ENCODE measurements at places on chromosomes 7 and 10.

- DNase-seq: no peak
Observed at GRCh38 chr7:44163591-44163990, 22.5 kb upstream of the MYL7 start.

DNA sequence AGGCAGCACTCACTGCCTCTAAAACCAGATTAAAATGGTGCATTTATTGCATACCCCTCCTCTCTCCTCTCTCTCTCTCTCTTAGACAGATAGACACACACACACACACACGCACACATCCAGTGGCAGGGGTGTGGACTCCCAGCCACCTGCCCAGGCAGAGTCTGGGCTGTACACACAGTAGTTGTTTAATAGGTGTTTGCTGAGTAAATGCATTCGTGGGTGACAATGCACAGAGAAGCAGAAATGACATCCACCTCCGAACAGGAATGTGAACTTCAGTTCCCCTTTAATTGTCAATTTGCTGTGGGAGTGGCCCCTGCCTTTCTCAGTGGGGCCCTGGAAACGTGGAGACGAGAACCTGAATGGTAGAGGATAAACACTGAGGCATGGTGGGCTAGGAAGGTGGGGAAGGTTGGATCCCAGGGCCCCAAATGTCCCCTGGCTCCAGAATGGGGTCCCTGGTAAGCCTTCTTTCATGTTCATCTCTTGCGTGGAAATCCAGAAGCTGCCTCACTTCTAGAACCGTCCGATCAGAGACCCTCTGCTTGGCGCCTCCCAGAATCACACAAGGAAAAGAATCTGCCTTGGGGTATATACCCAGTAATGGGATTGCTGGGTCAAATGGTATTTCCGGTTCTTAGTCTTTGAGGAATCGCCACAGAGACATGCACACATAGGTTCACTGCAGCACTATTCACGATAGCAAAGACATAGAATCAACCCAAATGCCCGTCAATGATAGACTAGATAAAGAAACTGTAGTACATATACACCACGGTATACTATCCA is 58.5 kb upstream of the ECHDC3 start:
- DNase-seq: no peak

DNA sequence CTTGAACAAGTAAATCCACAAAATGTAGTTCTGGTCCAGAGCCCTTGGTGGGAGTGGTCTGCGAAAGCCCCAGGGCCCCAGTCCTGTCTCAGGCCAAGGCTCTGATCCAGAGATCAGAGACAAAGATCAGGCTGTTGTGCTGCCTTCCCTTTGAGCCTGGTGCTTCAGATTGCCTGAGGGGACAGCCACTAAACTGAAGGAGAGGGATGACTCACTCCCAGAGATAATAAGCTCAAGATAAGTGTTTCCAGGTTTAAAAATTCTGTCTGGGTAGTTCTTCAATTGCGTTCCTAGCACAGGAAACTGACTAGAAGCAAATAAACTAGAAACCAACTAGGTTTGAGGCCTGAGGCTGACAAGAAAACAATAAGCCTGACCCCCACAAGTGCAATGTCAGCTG is 190.2 kb downstream of the RAMP3 start:
- no peak for DNase-seq

GRCh38 chr7:26376175-26376917 is 84.7 kb downstream of the SNX10 start:
- no peak for DNase-seq

DNA sequence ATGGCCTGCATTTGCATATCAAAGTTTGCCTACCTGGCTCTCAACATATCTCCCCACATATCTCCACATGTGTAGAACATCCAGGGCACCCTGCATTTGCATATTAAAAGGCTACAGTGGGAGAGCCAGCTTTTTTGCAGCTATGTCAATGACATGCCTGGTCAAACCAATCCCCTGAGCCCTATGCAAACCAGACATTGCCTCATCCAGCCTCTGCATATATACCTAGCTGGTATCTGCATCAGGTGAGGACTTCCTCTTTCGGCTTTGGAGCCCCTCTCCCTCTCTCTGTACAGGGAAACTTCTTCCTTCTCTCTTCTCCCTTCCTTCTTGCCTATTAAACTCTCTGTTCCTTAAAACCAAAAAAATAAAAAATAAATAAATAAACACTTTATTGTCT is 142.7 kb upstream of the STEAP4 start:
- no peak for DNase-seq

- DNase-seq: no peak
Observed at GRCh38 chr7:97116308-97116707, 1.2 kb upstream of the SDHAF3 start.

- no peak for DNase-seq
Observed at GRCh38 chr7:99027241-99027640, 116.7 kb downstream of the SMURF1 start.

GRCh38 chr7:93036149-93036640 is 81.6 kb downstream of the SAMD9 start:
- DNase-seq: no peak

GRCh38 chr7:139738101-139738489 is 39.7 kb downstream of the HIPK2 start:
- no peak for DNase-seq

DNA sequence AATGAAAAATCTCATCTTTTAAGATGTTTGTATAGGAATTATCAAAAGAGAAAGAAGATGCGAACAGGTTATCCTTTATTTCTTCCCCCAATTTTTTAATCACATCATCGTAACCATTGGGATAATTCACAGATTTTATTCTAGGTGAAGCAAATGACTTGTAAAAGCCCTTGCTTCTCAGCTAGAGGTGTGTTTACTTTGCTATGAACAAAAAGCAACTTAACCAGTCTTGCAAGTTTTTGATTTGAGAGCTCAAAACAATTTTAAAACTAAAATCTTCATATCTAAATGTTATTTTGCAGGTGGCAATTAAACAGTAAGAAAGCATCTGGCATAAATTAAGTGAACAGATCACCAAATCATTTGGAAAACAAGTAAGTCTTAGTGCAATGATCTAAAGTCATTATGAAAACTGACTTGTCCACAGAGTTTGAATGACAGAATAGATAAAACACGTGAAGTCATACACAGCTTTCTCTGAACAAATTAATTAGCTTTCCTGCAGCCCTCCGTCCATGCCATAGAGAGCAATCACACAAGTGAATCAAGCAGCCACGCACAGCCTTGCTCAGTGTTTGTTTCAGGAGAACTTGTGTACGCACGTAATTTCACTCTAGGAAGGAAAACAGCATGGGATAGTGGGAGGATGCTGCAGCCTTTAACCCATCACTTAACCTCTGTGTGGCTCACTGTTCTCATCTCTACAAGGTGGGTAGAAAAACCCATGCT is 85.0 kb upstream of the ZNF800 start:
- DNase-seq: no peak

GRCh38 chr7:30503274-30504212 is 1.1 kb downstream of the GGCT start:
- no peak for DNase-seq

- no peak for DNase-seq
Observed at GRCh38 chr10:107126512-107127065, 37.9 kb downstream of the SORCS1 start.

GRCh38 chr7:22019931-22020330 is 74.2 kb upstream of the CDCA7L start:
- no peak for DNase-seq

GRCh38 chr7:88485821-88486220 is 179.1 kb upstream of the STEAP4 start:
- no peak for DNase-seq

GRCh38 chr7:154867068-154867467 is 135.9 kb downstream of the PAXIP1 start:
- DNase-seq: no peak

- DNase-seq: no peak
Observed at GRCh38 chr7:13577566-13578145, 411.8 kb downstream of the ETV1 start.
